Activated T-helper 1 cell treated with anti-CD3 and anti-CD28 coated beads, Interleukin-12 subunit alpha, Interleukin-12 subunit beta, Interleukin-2, Interleukin-4 antibody, amounts not matched to agents 30 ng/mL and 10 ng/mL and 1 ng/mL, durations not matched to agents 14 hours and 24 hours and 36 hours (primary cell): ENCODE measurements at places on chromosomes 2 and 18. TPM values are rescaled to one million over a fixed set of nuclear protein-coding genes. Genes with fewer than 3 reads are reported as not detected.

DNA sequence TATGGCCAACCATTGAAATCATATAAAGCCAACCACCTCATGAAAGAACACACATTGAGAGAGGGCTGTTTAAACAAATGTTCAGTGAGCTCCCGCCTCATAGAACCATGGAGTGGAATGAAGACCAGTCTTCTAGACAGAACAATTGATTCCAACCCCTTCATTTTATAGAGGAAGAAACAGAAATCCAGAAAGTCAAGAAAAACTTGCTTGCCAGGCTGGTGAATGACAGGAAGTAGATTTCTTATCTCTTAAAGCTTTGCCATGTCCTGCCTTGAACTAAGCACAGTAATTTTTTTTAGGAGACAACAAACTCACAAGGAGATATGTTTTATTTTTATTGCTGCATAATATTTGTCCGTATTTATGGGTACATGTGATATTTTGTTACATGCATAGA lies 16.5 kb upstream of the NRP2 start:
- no peaks in the 10 kb centered on the region for H3K36me3 ChIP-seq
- no peaks in the 10 kb centered on the region for H3K27me3 ChIP-seq
- H3K4me3 ChIP-seq = no peak overlapping the region
- peaks cover 21% of the 10 kb centered on the region for H3K4me1 ChIP-seq
- no peak for DNase-seq
- H3K27ac ChIP-seq = no peak overlapping the region

Gene MREG
- 9.2 and 10.1 TPM in 2 replicates for total RNA-seq

DNA sequence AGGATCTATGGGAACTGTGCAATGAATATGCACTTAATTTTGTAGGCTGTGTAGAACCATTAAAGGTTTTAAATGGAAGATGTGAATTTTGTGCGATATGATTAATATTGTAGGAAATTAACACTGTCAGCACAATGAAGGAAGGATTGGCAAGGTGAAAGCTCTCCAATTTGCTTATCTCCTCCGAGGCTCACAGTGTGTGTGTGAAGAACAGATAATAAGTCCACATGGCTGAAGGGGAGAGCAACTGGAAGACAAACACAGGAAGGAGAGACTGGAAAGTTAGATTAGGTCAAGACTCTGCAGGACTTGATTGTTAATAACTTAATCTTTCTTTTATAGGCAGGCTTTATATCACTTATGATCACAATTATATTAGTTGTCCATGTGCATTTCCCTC lies 269.7 kb upstream of the VRK2 start:
- DNase-seq = no peak
- H3K36me3 ChIP-seq = no peaks in the 10 kb centered on the region
- no peak overlapping the region for H3K4me3 ChIP-seq
- H3K27ac ChIP-seq = no peak overlapping the region
- no peaks in the 10 kb centered on the region for H3K4me1 ChIP-seq
- H3K27me3 ChIP-seq = peaks cover 2% of the 10 kb centered on the region

DNA sequence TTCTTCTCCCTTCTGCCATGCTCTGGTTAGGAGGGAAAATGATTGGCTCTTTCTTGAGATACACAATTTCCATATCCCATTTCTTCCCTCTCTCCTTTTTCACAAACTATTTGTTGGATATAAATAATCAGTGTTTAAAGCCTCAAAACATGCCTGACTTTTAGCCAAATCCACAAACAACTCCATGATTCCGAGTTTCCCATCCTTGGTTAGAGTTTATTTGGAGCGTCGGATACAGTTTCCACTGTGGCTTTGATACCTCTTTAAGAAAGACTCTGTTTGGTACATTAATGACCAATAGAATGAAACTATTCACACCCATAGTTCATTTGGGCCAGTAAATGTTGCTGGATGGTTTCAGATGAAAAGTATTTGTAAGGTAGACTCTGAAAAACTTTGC lies 5.9 kb upstream of the FHL2 start:
- no peak for DNase-seq
- H3K27me3 ChIP-seq = peaks cover 33% of the 10 kb centered on the region
- no peaks in the 10 kb centered on the region for H3K4me1 ChIP-seq
- H3K36me3 ChIP-seq = no peaks in the 10 kb centered on the region

Gene UXS1
- 36.7 TPM in 2 replicates for total RNA-seq

DNA sequence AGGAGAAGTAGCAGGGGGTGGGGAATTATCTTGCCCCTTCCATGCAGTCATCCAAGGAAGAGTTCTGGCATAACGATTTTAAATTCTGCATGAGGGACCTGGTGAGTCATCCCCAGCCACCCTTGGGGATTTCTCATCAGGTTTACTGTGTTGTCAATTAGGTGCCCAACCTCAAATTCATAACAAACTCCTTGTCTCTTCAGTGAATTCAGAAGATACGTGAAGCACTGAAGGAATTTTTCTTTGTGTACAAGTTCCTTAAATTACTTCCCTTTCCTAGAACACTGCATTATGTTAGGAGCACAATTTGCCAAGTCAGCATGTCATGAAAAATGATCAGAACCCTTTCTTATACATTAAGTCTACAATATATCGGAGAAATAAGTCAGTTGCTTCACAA lies 70.8 kb upstream of the NOSTRIN start:
- H3K36me3 ChIP-seq = no peaks in the 10 kb centered on the region
- H3K4me1 ChIP-seq = no peaks in the 10 kb centered on the region
- H3K27ac ChIP-seq = no peak overlapping the region
- no peaks in the 10 kb centered on the region for H3K27me3 ChIP-seq

GRCh38 chr2:68023904-68024303 lies 38.9 kb downstream of the C1D start:
- no peak for DNase-seq
- H3K4me1 ChIP-seq = no peaks in the 10 kb centered on the region
- peaks cover 8% of the 10 kb centered on the region for H3K27me3 ChIP-seq
- H3K4me3 ChIP-seq = no peak overlapping the region
- no peak overlapping the region for H3K27ac ChIP-seq

Gene LIMS2
- 4.8 and 5.1 TPM in 2 replicates for total RNA-seq

DNA sequence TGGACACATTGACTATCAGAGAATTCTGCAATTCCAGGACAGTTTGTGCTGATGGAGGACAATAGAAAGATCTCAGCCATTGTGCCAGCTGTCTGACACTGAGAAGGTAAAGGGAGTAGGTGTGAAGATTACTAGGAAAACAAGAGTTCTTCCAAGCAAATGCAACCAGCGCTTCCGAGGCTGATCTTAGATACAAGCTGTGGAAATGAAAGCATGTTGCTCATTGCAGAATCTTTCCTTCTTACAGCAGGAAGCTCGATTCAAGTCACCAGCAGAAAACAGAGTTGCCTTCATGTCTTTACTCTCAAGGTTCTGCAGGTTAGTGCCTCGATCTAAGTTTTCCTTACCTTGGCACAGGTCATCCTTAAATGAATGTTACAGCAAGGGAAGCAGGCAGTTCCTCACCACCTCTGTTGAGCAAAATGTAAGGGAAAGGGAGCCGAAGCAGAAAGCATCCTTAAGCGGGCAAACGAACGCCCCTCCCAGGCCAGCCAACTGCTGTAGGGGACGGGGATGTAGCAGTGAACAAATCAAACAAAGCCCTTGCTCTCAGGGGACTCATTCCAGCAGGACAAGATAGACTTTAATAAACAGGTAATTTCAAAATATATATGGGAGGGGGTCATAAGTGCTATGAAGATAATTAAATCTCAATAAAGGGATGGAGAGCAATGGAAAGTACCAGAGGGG lies 54.3 kb downstream of the MARCHF4 start:
- peaks cover 10% of the 10 kb centered on the region for H3K27me3 ChIP-seq
- no peaks in the 10 kb centered on the region for H3K4me1 ChIP-seq
- no peak for DNase-seq
- H3K4me3 ChIP-seq = no peak overlapping the region

DNA sequence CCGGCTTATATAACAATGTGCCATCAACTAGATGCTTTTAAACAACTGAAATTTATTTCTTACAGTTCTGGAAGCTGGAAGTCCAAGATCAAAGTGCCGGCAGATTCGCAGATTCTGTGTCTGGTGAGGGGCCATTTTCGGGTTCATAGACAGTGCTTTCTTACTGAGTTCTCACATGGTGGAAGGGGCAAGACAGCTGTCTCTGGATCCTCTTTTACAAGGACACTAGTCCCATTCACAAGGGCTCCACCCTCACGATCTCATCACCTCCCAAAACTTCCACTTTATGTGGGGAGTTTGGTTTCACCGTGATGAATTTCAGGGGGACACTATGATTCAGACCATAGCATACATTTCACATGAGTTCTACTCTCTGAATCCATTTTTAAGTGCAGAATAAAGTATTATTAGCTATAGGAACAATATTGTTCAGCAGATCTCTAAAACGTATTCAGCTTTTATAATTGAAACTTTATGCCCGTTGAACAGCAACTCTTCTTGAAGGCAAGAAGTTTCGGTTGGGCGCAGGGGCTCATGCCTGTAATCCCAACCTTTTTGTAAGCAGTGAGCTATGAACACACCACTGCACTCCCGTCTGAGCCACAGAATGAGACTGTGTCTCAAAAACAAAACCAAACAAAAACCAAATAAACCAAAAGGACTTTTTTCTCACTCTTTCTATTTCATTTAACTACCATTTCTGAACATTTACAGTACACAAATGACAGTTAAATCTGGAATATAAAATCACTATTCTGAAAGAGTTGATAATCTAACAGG lies 502.8 kb downstream of the CMPK2 start:
- H3K4me3 ChIP-seq = no peak overlapping the region
- H3K27ac ChIP-seq = no peak overlapping the region
- no peak for DNase-seq

DNA sequence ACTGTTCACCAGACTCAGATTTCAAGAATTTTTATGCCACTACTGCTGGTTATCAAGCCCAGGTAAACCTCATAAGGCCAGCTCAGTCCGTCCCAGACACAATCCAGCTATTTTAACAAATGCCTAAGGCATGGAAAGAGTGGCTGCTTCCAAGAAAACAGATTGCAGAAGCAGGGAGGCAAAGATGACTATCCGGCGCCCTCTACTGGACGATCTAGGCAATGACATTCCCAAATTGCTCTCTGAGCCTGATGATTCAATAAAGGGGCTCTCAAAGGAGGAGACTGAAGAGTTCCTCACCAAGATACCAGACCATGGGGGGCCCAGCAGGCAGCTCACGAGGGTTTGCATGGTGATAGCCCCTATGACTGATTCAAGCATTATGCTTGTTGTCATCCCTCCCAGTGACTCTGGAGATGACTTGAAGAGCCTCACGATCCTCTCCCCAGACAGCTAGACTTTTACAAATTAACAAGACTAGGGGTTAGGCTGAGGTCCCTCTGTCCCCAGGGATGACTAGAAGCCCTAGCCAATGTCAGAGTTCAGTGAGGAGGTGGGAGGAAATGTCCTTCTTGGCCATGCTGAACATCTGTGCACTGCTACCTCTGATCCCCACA lies 25.0 kb downstream of the SERPINB8 start:
- no peak overlapping the region for H3K27ac ChIP-seq
- H3K4me3 ChIP-seq = no peak overlapping the region
- no peaks in the 10 kb centered on the region for H3K27me3 ChIP-seq
- DNase-seq = peak; percentile 12

DNA sequence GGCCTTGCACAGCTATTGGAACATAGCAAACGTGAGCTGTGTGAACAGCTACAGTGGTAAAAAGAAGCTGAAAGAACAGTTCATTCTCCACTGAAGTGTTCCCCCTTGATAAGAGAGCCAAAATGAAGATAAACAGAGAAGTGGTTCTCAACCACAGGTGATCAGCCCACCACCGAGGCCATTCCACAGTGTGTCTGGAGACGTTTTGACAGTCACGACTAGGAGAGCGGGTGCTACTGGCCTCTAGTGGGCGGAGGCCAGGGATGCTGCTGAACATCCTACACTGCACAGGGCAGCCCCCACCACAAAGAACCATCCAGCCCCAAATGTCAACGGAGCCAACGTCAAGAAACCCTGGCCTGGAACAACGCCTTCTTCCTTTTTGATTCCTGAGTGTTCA lies 38.4 kb downstream of the ADCY3 start:
- H3K4me1 ChIP-seq = peaks cover 19% of the 10 kb centered on the region
- peaks cover 3% of the 10 kb centered on the region for H3K36me3 ChIP-seq
- H3K27ac ChIP-seq = no peak overlapping the region
- no peaks in the 10 kb centered on the region for H3K27me3 ChIP-seq
- H3K4me3 ChIP-seq = no peak overlapping the region
- no peak for DNase-seq

Gene AKAIN1
- not detected in 2 replicates for total RNA-seq

- no peak for DNase-seq
- no peaks in the 10 kb centered on the region for H3K27me3 ChIP-seq
Observed at GRCh38 chr18:136433-136832, 21.9 kb upstream of the USP14 start.

Gene AMER3
- not detected in 2 replicates for total RNA-seq

DNA sequence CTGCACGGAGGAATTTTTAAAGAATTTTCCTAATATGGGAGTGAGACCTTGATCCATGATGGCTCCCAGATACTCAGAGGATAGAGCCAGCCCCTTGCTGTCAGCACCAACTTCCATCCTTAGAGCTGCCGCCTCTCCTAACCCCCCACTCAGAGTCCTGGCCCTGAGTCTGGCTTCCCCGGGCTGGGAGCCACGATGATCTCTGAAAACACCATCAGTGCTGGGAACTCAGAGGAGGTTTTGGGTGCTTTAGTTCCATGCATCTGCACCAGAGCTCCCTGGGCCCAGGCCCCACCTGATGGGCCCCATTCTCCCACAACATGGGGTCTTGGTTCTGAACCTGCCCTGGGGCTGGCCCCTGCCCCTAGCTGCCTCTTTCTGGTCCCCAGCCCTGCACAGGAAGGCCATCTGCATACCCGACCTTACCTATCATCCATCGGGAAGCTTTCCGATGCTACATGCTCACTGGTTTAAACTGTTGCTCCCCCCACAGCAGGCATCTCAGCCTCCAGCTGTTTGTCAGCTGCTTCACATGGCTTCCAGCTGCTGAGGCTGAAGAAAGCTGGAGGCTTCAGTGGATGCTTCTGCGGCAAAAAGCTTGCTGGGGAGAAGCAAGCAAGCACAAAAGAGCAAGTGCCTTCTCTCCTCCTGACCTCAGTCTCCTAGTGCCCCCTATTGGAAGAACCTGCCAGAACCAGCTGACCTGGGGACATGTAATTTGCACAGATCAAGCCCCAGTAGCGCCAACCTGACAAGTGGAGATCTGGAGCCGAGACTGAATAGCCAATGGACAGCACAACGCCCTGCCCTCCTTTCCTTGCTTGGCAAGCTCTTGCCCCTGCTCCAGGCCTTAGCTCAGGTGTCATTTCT lies 24.2 kb upstream of the RHOB start:
- H3K27me3 ChIP-seq = peaks cover 3% of the 10 kb centered on the region
- DNase-seq = no peak
- peaks cover 27% of the 10 kb centered on the region for H3K4me1 ChIP-seq
- H3K36me3 ChIP-seq = no peaks in the 10 kb centered on the region
- no peak overlapping the region for H3K4me3 ChIP-seq
- H3K27ac ChIP-seq = no peak overlapping the region

DNA sequence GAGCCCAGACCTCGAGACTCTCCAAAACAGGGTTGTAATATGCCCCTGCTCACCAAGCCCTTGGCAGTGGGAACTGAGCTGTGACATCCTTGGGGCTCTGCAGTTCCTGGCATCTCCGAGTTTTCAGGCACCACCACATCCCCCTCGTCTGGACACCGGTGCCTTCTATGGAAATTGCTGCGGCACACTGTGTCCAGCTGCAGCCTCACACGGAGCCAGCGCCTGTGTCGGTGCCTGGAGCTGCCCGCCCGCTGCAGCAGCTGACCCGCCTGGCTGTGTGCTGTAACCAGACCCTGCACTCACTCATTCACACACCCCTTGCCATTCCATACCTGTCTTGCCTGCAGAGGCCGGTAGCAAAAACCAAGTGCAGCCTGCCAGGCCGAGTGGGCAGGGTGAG lies 11.8 kb downstream of the IWS1 start:
- H3K36me3 ChIP-seq = peaks cover 44% of the 10 kb centered on the region
- H3K4me3 ChIP-seq = no peak overlapping the region
- H3K4me1 ChIP-seq = peaks cover 61% of the 10 kb centered on the region
- no peaks in the 10 kb centered on the region for H3K27me3 ChIP-seq

- no peak overlapping the region for H3K4me3 ChIP-seq
- no peak overlapping the region for H3K27ac ChIP-seq
- DNase-seq = no peak
- peaks cover 14% of the 10 kb centered on the region for H3K36me3 ChIP-seq
- peaks cover 53% of the 10 kb centered on the region for H3K4me1 ChIP-seq
Observed at GRCh38 chr2:28247734-28248133, 144.9 kb upstream of the FOSL2 start.
